Right renal cortex interstitium (tissue), 3 donors: ENCODE measurements at places on chromosomes 4 and X. TPM values are rescaled to one million over a fixed set of nuclear protein-coding genes. Genes with fewer than 3 reads are reported as not detected.

SAGE1 gene
- polyA plus RNA-seq: not detected

DNA sequence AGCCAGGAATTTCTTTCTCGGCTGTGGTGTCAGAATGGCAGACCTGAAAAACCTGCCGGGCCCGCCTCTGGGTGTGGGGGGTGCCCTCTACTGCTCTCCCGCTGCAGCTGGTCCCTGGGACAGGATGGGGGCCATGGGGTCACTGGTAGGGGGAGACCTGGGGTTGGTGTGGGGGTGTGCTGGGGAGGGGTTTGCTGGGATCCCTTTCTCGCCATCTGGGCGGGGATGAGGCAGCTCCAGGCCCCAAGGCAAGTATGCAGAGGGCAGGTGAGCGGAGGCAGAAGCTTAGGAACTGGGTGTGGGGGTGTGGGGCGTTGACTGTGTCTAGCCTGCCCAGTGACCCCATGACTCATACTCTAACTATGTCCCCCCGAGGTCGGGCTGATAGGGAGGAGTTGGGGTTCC lies 884 bp downstream of the CCDC120 start:
- DNase-seq: no peak

GRCh38 chr4:98748609-98749008 lies 90.2 kb upstream of the TSPAN5 start:
- DNase-seq: no peak

DNA sequence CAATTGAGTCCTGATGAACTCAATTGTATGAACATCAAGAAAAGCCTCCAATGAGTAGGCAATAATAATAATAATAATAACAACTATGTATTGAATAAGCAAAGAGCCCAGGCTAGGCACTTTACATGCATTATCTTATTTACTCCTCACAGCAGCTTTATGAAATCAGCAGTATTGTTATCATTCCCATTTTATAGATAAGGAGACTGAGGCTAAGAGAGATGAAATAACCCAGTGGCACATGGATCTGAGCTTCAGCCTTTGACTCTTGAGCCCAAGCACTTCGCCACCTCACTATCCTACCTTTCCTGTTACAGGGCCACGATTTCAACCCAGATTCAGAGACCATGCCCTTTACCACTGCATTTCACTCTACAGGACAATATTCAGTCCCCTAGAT lies 3.2 kb downstream of the RAB33A start:
- DNase-seq: no peak

DNA sequence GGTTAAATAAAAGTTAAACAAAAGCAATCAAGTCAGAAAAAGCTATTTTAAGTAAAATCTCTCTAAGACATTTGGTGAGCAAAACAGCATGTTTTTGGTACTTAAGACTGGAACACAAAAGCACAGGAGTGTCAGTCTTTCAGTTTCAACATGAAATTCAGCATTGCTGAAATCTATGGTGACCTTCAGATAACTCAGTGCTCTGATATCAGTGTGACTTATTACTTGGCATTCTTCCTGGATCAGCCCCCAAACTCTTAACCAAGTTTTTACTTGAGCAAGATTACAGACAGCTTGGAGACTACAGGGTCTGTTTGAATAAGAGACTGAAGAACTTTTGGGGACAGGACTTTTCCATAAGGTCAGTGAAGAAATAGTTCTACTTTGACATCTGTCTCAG lies 437.2 kb downstream of the RAPGEF2 start:
- no peak for DNase-seq

DNA sequence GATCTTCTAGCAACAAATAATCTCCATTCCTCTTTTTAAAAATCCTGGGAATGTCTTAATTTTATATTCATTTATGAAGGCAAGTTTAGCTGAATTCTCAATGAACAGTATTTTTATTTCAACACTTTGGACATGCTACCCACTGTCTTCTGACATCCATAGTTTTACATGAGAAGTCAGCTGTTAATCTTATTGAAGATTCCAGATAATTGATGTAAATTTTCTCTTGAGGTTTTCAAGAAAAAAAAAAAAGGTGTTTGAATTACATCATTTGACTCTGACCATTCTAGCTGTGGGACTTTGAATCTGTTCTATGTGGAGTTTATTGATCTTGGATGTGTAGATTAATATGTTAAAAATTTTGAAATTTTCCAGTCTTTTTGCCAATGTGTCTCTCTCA lies 28.0 kb downstream of the PDHA2 start:
- peak; percentile 1 for DNase-seq

- DNase-seq: no peak
Measured at GRCh38 chr4:20030108-20030507, 221.6 kb upstream of the SLIT2 start.

- DNase-seq: no peak
Measured at GRCh38 chrX:44019911-44020310, 46.7 kb upstream of the NDP start.

DNA sequence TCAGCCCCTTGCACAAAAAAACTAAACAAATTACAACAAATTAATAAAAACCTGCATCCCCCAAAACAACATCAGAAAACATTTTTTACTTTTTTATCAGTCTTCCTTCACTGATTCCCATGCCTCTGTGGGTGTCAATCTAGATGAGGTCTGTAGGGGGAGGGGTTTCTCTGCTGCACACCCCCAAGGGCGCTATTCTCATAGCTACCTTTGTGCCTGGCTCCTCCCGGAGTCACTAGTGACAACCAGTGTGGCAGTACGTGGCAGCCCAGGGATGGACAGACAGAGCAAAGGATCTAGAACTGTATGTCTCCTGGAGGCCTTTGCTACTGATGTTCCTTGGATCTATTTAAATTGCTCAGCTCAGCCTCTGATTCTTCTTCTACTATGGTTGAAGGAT lies 228.1 kb upstream of the ANXA3 start:
- no peak for DNase-seq

DNA sequence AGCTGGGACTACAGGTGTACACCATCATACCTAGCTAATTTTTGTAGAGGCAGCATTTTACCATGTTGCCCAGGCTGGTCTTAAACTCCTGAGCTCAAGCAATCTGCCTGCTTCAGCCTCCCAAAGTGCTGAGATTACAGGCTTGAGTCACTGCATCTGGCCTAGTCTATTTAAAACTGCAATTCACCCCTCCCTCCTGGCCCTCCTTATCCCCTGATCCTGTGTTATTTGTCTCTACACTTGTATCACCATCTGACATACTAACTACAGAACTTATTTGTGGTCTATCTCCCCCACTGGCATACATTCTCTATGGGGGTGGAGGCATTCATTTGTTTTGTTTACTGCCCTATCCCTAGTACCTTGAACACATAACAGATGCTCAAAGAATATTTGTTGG lies 23.7 kb downstream of the CC2D2A start:
- DNase-seq: no peak

DNA sequence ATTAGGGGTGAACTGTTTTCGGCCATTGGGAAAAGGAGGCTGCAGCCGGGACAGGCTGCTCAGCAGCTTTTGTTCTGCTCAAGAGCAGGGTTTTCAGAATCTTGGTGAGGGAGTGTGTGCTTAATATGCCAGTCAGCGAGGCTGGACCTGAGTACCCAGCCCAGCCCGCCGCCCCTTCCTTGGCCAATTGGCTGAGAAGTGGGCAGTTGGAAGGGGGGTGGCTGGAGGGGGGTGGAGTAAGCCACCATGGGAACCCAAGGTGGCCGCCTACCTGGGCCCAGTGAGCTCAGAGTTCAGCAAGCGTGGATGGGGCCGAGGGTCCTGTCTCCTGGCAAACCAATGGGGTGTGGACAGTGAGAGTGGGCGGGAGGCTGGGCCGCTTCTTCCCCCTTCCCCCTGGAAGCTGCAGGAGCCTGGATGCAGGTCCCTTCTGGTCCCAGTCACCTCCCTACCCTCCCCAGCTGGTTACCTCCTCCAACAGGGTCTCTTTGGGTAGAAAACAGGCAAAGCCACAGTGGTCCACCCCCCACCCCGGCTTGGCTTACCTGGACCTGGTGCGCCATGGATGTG lies 52.5 kb downstream of the SORCS2 start:
- no peak for DNase-seq
